ENCODE measurements at places on chromosomes 2 and 18. TPM values are rescaled to one million over a fixed set of nuclear protein-coding genes. Genes with fewer than 3 reads are reported as not detected.

The FSHR gene
- not detected for polyA plus RNA-seq

GRCh38 chr2:171081649-171082111 is 79.0 kb downstream of the TLK1 start:
- no peaks in the 10 kb centered on the region for H3K36me3 ChIP-seq
- no peak overlapping the region for H3K4me3 ChIP-seq
- no peak for DNase-seq
- H3K27ac ChIP-seq = no peak overlapping the region

DNA sequence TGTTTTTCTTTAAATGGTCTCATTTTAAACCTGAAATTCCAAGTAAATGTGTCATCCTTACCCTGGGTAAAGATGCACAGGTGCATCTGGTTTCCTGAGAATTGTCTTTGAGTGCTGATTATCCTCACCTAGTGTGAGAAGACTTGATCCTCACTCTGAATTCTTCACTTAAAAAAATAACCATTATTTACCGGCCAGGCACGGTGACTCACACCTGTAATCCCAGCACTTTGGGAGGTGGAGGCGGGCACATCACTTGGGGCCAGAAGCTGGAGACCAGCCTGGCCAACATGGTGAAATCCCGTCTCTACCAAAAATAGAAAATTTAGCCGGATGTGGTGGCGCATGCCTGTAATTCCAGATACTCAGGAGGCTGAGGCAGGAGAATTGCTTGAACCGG is 9.9 kb upstream of the WNT6 start:
- no peaks in the 10 kb centered on the region for H3K36me3 ChIP-seq
- H3K4me3 ChIP-seq = no peak overlapping the region
- peaks cover 9% of the 10 kb centered on the region for H3K4me1 ChIP-seq
- H3K27me3 ChIP-seq = no peaks in the 10 kb centered on the region
- no peak overlapping the region for H3K27ac ChIP-seq

DNA sequence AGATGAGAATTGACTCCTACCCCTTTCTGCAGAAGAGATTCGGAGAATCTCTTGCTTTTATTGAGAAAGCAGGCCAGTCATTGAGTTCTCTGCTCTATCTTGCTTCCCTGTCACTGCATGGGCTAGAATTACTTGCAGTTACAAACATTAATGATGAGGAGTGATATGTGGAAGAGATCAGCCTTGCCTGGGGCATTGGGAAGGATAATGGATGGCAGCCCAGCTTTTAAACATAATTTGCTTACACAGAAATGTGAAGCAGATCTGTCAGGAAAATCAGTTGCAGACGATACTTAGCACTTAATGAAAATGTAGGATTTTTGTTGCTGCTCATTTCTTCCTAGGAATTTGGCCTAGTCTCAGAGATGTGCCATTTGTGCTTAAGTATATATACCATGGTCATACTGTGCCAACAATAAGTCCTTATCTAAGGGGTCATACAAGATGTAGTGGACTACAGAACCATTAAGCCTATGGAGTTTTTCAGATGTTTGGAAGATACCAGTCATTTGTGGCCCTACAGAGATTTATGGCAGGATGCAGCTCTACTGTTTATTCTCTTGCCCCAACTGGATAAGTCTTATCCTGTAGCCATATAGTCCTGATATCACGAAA is 92.7 kb downstream of the XRCC5 start:
- H3K27ac ChIP-seq = no peak overlapping the region
- no peaks in the 10 kb centered on the region for H3K27me3 ChIP-seq
- H3K4me3 ChIP-seq = no peak overlapping the region
- DNase-seq = no peak

DNA sequence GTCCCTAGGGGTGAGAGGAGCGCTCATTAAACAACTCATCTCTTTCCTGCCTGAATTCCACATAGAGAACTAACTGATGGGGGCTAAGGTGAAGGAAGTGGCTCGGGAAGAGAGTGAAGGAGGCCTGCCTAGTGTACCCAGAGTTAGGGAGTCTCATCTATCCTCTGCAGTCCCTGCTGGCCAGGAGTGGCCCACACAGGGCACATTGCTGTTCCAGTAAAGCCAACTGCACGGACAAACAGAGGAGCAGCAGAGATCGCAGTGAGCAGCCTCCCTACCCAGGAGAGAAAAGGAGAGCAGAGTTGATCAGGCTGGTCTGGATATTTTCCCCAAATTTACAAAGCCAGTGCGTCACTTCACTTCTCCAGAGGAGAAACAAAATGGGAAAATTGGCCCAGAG is 16.9 kb upstream of the FN1 start:
- H3K27me3 ChIP-seq = no peaks in the 10 kb centered on the region
- no peaks in the 10 kb centered on the region for H3K36me3 ChIP-seq
- peaks cover 12% of the 10 kb centered on the region for H3K4me1 ChIP-seq
- no peak overlapping the region for H3K27ac ChIP-seq
- no peak for DNase-seq
- no peak overlapping the region for H3K4me3 ChIP-seq

DNA sequence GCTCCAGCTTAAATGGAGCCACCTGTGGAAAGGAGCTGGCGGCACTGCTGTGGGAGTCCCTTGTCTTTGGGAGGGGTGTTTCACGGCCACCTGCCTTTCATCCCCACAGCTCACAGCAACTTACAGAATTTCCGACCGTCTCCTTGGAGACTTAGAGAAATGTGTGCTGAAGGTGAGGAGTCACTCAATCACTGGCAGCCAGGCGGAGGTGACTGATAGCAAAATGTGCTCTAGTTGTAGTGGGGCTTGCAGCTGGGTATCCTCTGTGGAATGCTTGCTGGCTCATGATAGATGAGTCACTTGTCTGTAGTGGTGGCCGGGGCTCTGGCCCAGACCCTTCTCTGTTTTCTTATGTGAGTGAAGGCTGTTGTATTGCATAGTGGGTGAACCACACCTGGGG is 110.7 kb downstream of the SH3RF3 start:
- H3K4me1 ChIP-seq = peaks cover 19% of the 10 kb centered on the region
- H3K4me3 ChIP-seq = no peak overlapping the region
- no peak for DNase-seq
- no peaks in the 10 kb centered on the region for H3K36me3 ChIP-seq

The NTSR2 gene
- polyA plus RNA-seq = not detected

The SCG2 gene
- 0.08 TPM for polyA plus RNA-seq

DNA sequence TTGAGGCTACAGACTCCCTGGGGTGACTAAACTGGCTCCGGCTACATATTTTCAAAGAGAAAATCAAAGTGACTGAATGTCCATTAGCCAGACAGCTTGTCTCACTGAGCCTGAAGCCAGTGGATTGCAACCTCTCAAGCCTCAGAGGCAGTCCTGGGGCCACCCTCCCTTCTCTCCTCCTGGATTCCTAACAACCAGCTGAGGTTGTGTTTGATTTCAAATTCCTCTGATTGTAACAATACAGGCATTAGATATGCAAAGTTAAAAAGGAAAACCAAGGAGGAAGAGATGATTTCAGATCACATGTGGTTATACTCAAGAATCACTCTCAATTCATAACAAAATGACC is 101.0 kb upstream of the LMAN1 start:
- no peak for DNase-seq
- no peak overlapping the region for H3K4me3 ChIP-seq
- H3K4me1 ChIP-seq = peaks cover 8% of the 10 kb centered on the region

The EGR4 gene
- not detected for polyA plus RNA-seq

The RAB27B gene
- polyA plus RNA-seq = 4.2 TPM

DNA sequence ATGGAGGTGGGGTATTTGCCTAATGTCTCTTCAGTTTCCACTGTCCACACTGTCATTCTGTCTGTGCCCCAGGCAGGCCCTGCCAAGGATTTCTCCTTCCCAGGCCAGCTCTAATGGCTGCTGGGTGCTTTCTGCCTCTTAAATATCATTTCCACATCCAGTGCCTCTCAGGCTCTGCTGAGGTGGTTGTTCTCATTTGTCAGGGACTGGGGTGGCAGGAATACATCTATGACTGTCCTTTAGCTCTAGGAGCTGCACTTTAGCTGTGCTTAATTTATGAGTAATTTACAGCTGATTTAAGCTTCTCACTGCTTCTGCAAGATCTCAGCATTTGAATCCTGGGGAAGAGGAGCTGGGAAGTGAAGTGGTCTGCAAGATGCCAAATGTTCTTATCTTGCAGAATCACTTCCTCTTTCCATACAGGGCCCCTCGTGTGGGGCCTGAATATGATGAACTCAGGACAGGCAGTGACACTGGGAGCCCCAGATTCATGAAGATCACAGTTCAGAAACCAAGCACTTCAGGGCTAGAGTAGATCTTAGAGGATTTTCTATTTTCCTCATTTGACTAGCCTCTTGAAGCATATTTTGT is 150.2 kb downstream of the FSHR start:
- DNase-seq = no peak
- H3K27ac ChIP-seq = no peak overlapping the region
- H3K36me3 ChIP-seq = no peaks in the 10 kb centered on the region

DNA sequence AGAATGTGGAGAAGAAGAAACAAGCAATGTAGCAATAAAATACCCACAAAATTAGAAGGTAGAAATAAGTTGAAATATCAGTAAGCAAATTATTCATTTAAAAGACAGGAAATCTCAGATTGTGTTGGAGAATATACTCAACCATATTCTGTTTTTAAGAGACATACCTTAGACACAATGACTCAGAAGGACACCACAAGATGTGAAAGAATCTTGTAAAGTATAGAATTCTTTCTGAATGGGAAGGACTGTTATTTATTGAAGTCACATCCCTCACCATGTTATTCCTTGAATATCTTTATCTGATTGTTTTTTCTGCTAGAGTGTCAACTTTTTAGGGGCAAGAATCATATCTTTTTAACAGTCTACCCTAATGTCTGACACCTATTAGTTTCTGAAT is 50.4 kb downstream of the CTAGE1 start:
- no peak for DNase-seq
- H3K4me1 ChIP-seq = no peaks in the 10 kb centered on the region
- H3K36me3 ChIP-seq = no peaks in the 10 kb centered on the region
- no peak overlapping the region for H3K27ac ChIP-seq
- peaks cover 23% of the 10 kb centered on the region for H3K27me3 ChIP-seq

- H3K27me3 ChIP-seq = no peaks in the 10 kb centered on the region
- H3K4me3 ChIP-seq = no peak overlapping the region
- no peak overlapping the region for H3K27ac ChIP-seq
- no peaks in the 10 kb centered on the region for H3K36me3 ChIP-seq
Observed at GRCh38 chr2:234395891-234396420, 100.9 kb downstream of the ARL4C start.

The RAPGEF4 gene
- 1.2 TPM for polyA plus RNA-seq

DNA sequence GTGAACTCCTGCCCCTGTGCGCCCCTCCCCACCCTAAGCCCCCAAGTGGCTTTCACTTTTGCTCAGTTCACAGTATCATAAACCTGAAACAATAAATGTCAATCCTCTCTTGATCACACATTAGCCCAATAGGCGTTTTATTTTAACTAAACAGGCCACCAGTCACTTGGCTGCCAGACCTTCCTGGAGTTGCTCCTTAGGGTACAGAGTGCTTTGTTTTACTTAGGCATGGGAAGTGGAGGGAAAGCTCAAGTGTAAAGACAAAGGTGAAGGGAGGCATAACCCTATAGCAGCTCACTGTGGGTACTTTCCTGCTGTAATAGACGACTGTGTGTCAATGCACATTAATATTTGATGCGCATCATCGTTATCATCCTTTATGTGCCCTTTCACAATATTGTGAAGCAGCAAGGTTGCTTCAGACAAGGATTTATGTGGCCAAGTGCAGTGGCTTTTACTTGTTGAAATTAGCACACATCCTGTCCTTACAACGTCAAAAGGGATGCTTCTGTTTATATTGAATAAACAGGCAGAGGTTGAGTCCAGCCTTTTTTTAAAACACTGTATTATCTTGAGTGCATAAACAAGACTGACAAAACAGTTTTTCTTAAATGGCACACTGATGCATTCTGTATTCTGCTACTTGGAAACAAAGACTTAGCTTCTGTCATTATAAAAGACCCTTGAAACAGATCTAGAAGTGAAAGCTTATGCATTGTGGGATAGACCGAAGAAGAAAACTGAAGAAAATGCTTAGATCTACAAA is 168.5 kb downstream of the TMEFF2 start:
- no peak for DNase-seq
- no peaks in the 10 kb centered on the region for H3K36me3 ChIP-seq
- no peaks in the 10 kb centered on the region for H3K4me1 ChIP-seq
- no peak overlapping the region for H3K4me3 ChIP-seq
- no peaks in the 10 kb centered on the region for H3K27me3 ChIP-seq
- no peak overlapping the region for H3K27ac ChIP-seq

The FARP2 gene
- 34.8 TPM for polyA plus RNA-seq

DNA sequence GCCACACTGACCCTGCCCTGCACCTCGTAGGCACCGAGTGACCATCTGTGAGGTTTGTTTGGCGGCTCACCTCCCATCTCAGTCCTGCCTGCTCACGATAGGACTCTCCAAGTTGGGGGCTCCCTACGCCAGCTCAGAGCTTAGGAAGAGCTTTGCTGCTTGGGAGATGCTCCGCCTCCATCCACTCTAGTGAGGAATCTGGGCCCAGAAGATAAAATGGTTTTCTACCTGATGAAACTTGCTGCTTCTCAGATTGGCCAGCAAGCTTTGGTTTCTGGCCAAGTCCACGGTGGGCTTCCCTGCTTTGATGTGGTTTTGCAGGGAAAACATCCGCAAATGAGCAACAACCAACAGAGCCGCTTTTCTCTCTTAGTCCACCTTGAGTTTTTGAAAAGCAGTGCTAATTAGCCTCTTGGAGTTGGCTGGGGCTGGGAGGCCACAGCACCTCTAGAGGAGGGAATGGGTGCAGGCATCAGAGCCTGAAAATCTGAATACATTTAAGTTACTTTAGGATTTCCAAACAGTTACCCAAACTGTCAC is 42.2 kb downstream of the THNSL2 start:
- no peak overlapping the region for H3K4me3 ChIP-seq
- no peak overlapping the region for H3K27ac ChIP-seq
- peaks cover 8% of the 10 kb centered on the region for H3K27me3 ChIP-seq
- no peak for DNase-seq
- H3K36me3 ChIP-seq = no peaks in the 10 kb centered on the region

- H3K4me1 ChIP-seq = no peaks in the 10 kb centered on the region
- no peaks in the 10 kb centered on the region for H3K27me3 ChIP-seq
- no peak overlapping the region for H3K4me3 ChIP-seq
- DNase-seq = no peak
- no peaks in the 10 kb centered on the region for H3K36me3 ChIP-seq
Observed at GRCh38 chr2:67948057-67948456, 114.7 kb downstream of the C1D start.

The MEP1B gene
- polyA plus RNA-seq = 0.03 TPM

The OTOS gene
- not detected for polyA plus RNA-seq

The TCF23 gene
- not detected for polyA plus RNA-seq

DNA sequence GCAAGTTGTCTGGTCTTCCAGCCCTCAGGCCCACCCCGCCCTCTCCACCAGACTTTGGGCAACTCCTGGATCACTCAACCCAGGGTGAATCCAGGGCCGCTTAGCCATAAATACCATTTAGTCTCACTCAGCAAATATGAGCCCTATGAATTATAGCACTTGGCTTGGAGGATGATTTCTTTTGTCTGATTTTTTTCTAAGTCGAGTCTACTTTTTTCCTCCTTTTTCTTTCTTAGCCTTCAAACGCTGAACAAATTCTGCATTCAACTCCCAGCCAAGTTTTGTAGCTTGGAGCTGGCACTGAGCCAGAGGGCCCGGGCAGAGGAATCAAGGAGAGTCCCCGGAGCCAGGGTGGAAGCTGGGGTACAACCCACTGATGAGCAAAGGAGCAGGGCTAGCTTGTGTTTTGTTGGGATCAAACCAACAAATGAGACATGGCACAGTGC is 48.7 kb downstream of the SERTAD2 start:
- DNase-seq = no peak
- H3K27ac ChIP-seq = peak overlapping the region; percentile 22
- H3K36me3 ChIP-seq = no peaks in the 10 kb centered on the region
- no peak overlapping the region for H3K4me3 ChIP-seq
